Hematopoietic multipotent progenitor cell treated with erythropoietin and hydrocortisone succinate and interleukin-3 and kit ligand, for 8 days (in vitro differentiated cells): ENCODE measurements at places on chromosomes 5 and 9.

- no peak for DNase-seq
Measured at GRCh38 chr9:133261103-133261752, 13.8 kb downstream of the ABO start.

GRCh38 chr9:33868440-33868973 lies 51.5 kb downstream of the UBE2R2 start:
- no peak for DNase-seq

- peak; percentile 5 for DNase-seq
Measured at GRCh38 chr5:53066088-53066487, 43.5 kb downstream of the MOCS2 start.

- peak; percentile 83 for DNase-seq
Measured at GRCh38 chr9:96680812-96681499, 25.8 kb upstream of the PRXL2C start.

DNA sequence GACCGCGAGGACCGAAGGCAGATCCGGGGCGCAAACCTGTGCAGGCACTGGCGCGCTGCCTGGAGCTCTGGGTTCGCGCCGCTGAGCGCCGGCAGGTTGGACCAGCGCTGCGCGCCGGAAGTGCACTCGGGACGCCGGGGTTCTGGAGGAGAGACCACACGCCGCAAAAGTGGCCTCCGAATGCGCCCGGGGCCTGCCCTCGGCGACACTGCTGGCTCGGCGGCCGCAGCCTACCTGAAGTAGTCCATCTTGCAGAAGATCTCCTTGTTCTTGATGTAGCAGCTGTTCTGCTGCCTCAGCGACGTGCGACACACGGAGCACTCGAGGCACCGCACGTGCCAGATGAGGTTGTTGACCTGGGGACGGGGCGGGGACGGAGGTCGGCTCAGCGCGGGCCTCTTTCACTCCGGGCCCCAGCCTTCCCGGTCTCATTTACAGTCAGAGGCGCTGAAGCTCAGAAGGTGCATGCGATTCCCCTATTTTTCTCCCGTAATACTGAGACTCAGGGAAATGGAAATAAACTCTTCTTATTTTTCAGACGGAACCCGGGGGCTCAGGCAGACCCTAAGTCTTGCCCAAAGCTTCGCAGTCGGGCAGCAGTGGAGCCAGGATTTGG lies 2.5 kb downstream of the LHX6 start:
- DNase-seq = no peak

DNA sequence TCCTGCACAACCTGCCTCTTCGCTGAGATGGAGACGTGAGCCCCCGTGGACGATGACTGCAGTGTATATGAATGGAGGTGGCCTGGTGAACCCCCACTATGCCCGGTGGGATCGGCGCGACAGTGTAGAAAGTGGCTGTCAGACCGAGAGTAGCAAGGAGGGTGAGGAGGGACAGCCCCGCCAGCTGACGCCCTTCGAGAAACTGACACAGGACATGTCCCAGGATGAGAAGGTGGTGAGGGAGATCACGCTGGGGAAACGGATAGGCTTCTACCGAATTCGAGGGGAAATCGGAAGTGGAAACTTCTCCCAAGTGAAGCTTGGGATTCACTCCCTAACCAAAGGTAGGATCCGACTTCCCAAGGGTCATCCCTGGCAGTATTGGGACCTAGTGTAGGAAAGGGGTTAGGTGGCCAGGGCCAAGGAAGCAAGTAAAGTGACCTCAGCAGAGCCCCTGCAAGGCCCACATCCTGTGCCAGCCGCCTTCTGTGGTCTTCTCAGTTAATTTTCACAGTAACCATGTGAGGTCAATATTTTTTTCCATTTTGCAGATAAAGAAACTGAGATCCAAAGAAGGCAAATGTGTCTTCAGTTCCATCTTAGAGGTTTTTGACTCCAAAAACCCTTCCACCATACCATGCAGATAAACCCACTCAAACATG lies 53.8 kb downstream of the NIM1K start:
- no peak for DNase-seq

DNA sequence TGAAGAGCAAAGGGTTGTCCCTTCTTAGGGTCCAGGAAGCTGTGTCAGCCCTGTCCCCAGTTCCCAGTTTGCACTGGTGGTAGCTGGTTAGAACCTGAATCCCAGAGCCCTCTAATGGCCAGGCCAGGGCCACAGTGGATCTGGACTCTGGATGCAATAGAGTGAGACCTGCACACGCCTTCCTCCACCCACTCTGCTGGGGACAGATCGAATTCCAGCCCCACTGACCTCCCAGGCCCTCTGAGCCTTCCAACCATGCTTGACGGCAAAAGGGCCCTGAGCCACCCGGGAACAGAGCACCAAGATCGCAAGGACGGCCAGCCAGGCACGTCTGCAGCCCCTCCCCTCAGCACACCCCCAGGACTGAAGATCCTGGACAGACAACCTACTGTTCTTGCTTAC lies 23.7 kb downstream of the NAIF1 start:
- DNase-seq = no peak

- no peak for DNase-seq
Measured at GRCh38 chr5:115439639-115440038, 104.9 kb downstream of the FEM1C start.

DNA sequence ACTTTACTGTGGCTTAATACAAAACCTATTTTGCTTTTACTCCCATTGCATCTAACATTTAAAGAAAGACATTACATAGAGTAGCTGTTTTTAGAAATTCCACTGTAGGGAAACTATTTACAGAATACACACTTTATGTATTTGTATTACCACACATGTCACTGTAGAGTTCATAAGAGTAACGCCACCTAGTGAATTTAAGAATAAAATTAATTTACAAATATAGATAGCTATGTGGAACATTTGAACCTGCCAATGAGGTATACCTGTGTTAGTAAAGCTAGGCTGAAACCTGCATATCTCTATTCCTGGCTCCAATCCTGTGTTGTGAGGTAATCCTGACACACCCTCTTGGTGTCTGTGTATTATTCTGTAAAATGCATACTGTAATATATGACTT lies 234.4 kb downstream of the MAST4 start:
- DNase-seq = peak; percentile 19

- DNase-seq = peak; percentile 43
Measured at GRCh38 chr9:129609486-129610212, 11.3 kb downstream of the C9orf50 start.

GRCh38 chr9:137307255-137308056 lies 5.4 kb upstream of the NRARP start:
- no peak for DNase-seq

DNA sequence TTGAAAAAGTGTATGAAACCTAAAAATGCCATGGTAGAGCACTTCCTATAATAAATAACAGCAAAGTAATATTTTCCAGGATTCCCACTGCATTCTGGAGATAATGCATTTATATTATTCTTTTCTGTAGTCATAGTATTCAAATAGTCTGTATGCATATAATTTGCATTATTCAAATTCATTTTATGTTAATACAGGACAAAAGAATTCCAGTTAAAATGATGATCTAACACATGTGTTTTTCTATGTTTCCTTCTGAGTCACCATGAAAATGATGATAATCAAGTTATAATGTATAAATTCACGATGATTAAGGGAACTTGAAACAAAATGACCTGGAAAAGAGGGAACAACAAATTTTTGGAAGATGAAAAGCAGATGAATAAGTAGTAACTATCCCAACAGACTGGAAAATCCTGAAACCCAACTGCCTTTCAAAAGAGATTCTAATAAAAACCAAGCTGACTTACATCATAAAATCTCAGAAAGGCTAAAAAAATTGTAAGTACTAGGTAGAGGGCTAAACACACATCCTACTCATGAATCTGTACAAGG lies 358.6 kb upstream of the PAPPA start:
- DNase-seq = no peak

DNA sequence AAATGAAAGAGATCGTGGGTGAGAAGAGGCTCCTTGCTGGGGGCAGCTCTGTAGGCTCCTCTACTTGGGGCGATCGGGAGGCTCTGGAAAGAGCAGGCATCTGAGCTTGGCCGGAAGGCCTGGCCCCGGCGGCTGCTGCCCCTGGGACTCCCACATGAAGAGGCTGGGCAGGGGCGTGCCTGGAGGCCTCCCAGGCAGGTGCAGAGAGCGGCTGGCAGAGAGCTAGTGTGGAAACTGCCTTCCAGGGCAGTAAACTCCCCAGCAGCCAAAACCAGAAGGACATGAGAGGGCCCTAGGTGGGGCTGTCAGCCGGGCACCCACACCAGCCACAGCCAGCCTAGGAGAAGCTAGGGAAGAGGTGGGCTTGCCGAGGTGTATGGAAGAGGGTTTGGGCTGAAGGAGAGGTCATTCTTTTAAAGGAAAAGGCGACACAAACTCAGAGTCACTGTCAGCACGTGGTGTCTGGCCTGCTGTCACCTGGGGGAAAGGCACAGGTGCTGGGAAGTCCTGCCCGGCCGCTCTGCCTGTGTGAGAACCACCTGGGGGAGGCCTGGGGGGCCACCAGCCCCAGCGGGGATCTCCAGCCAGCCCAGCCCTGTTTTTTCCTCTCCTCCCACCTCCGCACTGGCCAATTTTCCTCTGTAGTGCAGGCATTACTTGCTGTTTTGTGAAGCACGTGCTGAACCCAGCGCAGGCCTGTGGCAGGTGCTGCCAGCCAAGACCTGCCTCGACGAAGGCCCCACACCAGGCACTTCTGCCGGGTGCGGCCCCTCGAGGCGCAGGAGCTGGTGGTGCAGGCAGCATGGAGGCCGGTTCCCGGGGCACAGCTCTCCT lies 44.8 kb upstream of the EGFL7 start:
- no peak for DNase-seq

- no peak for DNase-seq
Measured at GRCh38 chr5:124504081-124504916, 242.1 kb downstream of the ZNF608 start.
